ENCODE measurements at places on chromosomes 7 and 10.

DNA sequence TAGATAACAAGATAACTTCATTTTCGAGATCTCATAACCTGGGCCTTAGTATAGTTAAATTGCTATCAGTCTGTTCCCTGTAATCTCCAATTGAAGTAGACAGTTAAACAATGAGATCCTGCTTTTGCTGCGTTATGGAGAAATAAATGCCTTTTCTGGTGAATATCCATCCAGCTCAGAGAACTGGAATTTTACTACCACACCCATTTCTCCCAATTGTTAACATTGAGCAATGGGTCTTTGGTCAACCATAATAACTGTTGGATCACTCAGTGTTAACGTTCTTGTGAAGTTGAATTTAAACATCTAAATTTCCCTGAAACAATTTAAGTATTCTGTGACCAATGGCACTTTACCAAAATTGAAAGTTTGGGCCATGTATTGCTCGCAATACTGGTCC, 3.0 kb downstream of the CALU start:
- no peak for DNase-seq

DNA sequence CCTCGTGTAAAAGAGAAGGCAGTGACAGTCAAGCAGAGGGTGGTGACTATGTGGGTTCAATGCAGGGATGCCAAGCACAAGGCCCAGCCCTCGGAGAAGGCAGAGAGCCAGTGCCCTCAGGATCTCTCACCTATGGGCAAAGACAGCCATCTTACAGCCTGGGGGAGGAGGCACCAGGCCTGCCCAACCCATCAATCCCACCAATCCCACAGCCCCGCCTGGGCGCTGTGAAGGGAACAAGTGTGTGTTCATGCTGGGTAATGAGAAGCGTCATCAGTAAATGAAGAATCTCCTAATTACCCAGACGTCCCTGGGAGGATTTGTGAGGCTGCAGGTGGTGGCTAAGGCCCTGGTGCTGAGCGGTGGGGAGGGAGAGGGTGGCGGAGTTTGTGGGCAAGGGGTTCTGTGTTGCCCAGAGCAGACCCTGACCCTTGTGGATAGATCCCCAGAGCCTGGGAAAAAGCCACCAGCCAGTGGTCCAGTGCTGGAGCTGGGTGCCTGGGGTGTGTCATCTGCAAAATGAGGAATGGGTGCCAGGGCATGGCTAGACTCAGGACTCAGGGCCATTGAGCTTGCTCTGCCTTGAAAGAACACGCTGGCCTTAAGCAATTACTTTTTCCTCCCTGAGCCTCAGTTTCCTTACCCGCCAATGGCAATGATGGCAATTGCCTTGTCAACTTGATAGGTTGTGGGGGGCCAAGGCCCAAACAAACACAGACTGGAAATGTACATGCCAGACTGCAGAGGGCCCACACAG, 128.1 kb upstream of the UNC5B start:
- no peak for DNase-seq

DNA sequence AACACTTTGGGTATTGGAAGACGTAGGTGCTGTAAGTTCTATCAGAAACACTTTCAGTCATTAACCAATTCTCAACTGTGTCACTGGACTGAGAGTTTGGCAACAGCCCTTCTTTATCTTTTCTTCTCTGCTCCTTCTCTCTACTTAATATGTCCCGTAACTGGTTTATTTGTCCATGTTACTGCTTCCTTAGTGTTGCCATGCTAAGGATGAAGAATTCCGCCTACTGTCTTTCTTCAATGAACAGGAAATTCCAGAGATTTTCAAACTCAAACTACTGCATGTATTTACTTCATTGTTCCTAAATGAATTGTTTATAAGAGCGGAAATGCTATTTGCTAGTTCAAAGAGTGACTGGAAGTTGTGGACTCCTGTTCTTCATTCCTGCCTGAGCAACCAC, 143.7 kb downstream of the TAX1BP1 start:
- no peak for DNase-seq

GRCh38 chr10:12484941-12485805, 135.8 kb downstream of the CAMK1D start:
- peak; percentile 52 for DNase-seq

DNA sequence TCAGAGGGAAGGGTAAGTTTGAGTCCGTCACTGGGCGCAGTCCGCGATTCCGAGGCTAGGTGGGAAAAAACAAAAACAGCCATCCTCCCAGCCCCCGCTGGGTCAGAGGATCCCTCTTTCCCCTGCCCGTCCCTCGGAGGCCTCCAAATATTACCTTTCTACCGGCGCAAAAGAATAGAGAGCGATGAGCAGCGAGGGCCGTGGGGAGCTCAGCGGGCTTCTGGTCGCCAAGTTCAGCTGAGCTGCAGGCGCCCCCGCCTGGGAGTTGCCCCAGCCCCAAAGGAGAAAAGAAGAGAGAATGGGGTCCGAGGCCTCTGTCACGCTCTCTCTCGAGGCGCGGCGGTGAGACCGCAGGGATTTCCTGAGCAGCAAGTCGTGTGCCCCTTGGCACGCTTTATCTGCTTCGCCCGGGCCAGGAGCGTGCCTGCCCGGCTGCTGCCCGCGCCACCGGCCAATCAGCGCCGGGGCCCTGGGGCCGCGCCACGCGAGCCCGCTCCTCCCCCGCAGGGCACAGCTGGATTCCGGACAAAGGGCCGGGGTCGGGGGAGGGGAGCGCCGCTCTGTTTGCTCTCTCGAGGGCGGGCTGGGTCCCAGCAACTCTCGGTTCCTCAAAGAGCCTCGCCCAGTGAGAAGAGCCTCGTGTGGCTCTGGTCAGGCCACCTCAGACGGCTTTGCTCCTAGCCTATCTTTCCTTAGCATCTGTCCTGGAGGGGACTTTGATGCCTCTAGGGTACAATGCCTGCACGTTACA, at the start of gene NEUROG3:
TSS of gene NEUROG3 (minus strand) at position 367 of the 751 bp plus-strand sequence. CDS start 379 bp downstream, outside the sequence.
- DNase-seq = no peak

GRCh38 chr10:44818701-44819127, 92.4 kb upstream of the TMEM72 start:
- no peak for DNase-seq

GRCh38 chr7:17520941-17521340, 222.5 kb downstream of the AHR start:
- no peak for DNase-seq

- DNase-seq = no peak
Measured at GRCh38 chr10:46527241-46527811, 29.1 kb downstream of the GPRIN2 start.

GRCh38 chr7:74429153-74429747, 24.5 kb upstream of the GTF2IRD1 start:
- DNase-seq = no peak

GRCh38 chr10:120788771-120789170, 62.4 kb upstream of the WDR11 start:
- no peak for DNase-seq

DNA sequence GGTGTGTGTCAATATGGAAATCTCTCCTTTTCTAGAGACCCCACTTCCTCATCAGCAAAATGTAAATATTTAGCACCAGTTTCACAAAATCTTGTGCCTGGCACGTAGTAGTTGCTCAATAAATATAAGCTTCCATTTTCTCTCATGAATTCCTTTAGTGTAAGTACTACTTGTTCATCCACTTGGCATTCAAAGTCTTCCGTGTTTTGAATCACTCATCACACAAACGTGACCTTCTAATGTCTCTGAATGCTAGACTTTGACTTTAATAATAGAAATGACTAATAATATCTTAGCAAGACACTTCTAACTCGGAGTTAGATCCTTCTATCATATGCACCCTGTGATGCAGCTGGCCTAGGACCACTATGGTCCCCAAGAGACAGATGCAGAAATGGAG, 168.7 kb upstream of the ZNF32 start:
- no peak for DNase-seq

DNA sequence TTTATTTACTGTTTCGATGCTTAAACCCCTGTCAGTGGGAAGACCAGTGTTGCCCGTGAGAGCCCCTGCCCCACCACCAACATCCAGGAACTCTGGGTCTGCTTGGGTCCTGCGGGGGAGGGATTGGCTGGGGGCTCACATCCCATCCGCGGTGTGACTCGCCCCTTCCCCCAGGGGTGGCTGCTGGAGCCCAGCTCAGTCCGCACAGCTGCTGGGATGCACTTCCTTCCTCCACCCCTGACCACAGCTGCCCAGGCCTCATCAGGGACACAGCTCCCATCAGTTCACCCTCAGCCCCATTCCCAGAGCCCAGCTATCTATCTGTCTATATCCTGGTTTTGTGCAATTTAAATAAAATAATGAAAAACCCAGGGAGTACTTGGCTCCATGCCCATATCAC, 54.5 kb downstream of the JAKMIP3 start:
- no peak for DNase-seq
